Stimulated activated CD8-positive, alpha-beta memory T cell treated with anti-CD3 and anti-CD28 coated beads, Interleukin-7, amount 100 ng/mL, for 1 hour (primary cell): ENCODE measurements at places on chromosomes 1 and 21.

- DNase-seq: no peak
Observed at GRCh38 chr1:154747740-154748404, 122.2 kb downstream of the KCNN3 start.

DNA sequence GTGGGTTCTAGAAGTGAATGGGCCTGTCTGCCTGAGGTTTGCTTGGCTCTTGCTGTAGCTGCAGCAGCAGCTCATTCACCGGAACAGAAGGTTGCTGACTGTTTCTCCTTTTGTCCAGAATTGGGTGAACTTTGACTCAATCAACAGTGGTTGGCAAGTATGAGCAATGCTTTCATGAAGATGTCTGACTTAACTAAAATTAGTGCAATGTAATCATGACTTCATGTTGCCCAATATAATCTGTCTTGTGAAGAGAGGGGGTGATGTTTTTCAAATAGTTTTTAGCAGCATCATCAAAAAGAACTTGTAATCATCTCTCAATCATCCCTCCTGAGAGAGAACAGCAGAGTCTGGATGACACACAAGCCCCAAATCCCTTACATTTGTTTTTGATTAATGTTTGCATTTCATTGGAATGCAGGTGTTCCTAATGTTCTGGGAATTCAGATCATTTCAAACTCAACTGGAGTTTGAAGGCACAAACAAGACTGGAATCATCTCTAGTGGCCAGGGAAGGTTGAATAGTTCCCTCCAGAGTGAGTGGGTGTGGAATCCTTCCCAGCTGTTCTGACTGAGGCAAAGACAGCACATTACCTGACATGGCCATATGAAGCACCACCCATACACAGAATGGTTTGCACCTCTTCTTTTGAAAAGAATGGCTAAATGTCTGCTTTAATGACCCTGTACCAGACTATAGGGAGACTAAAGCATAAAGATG, 82.9 kb downstream of the HLX start:
- no peak for DNase-seq

DNA sequence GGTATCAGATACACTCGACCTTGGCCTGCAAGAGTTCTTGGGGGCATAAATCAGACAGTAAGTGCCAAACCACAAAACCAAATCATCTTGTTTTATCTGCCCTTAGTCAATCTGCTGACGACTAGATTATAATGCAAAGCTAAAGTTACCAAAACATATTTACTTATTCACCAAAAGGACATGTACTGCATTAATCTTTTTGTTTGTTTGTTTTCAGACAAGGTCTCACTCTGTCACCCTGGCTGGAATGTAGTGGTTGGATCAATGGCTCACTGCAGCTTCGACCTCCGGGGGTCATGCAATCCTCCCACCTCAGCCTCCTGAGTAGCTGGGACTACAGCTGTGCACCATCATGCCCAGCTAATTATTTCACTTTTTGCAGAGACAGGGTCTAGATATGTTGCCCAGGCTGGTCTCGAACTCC, 114.7 kb downstream of the APP start:
- no peak for DNase-seq

DNA sequence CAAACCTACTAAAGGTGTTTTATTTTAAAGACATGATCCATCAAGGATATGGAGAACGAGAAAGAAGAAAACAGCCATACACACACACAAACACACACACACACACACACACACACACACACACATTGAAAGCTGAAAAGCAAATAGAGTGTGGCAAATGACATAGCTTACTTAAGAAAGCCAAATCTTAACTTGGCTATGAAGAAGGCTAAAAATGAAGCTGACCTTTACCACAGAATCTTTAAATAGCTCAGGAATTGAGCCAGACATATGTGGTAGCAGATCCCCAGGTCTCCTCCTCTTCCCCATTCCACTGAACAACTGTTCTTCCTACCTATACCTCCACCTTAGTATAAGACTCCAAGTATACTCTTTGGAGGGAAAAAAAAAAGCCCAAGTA, 185.6 kb downstream of the CLEC20A start:
- DNase-seq: no peak

DNA sequence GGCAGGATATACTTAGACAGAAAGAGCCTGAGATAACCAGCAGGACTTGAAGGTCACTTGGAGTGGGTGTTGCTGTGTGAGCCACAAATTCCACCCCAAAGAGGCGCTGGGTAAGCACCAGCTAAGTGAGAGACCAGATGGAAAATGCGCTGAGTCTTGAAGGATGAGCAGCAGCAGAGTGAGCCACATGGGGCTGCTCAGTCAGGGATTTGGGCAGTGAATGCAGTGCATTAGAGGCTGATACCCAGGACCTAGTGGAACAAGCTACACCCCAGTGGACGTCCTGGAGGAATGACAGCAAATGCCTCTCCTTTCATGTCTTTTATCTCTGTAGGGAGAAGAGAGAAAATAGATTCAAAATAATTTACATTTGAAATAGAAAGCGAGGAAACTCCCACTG, 11.3 kb downstream of the GRIK1 start:
- no peak for DNase-seq

- no peak for DNase-seq
Observed at GRCh38 chr1:33111965-33112364, 31.0 kb downstream of the AZIN2 start.

- no peak for DNase-seq
Observed at GRCh38 chr1:22691031-22691753, 19.4 kb upstream of the EPHB2 start.
